ENCODE measurements at places on chromosomes 5 and 9. TPM values are rescaled to one million over a fixed set of nuclear protein-coding genes. Genes with fewer than 3 reads are reported as not detected.

SLC6A7 gene
- not detected for total RNA-seq

KCNMB1 gene
- total RNA-seq = not detected

GZMA gene
- not detected for total RNA-seq

MARVELD2 gene
- total RNA-seq = 23.1 TPM

TMCO6 gene
- total RNA-seq = 9.8 TPM

MFAP3 gene
- 34.6 TPM for total RNA-seq

THBS4 gene
- 1.1 TPM for total RNA-seq

TMC1 gene
- not detected for total RNA-seq

CCDC152 gene
- 2.8 TPM for total RNA-seq

ROPN1L gene
- 0.18 TPM for total RNA-seq

TXNDC8 gene
- total RNA-seq = not detected

DDX4 gene
- total RNA-seq = not detected

GRCh38 chr5:166596043-166596442 lies 1695.4 kb upstream of the WWC1 start:
- no peak for DNase-seq

DNA sequence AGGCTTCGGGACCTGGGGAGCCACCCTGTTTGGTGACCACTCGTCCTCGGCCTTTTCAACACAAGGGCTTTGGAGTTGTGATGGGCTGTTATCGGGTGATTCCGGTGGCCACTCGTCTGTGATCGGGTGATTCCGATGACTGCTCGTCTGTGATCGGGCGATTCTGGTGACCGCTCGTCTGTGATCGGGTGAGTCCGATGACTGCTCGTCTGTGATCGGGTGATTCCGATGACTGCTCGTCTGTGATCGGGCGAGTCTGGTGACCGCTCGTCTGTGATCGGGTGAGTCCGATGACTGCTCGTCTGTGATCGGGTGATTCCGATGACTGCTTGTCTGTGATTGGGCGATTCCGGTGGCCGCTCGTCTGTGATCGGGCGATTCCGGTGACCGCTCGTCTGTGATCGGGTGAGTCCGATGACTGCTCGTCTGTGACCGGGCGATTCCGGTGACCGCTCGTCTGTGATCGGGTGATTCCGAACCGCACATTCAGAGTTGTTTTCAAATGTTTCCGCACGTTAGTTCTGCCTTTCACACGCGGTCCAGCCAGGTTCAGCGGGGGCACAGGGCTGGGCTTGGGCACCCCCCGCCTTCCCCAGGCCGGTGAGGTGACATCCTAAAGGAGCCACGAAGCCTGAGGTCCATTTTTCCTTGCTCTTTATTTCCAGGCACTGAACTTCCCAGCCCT lies 30.3 kb downstream of the TPPP start:
- DNase-seq = no peak

GRCh38 chr9:29282121-29282520 lies 1708.8 kb upstream of the C9orf72 start:
- DNase-seq = no peak

DNA sequence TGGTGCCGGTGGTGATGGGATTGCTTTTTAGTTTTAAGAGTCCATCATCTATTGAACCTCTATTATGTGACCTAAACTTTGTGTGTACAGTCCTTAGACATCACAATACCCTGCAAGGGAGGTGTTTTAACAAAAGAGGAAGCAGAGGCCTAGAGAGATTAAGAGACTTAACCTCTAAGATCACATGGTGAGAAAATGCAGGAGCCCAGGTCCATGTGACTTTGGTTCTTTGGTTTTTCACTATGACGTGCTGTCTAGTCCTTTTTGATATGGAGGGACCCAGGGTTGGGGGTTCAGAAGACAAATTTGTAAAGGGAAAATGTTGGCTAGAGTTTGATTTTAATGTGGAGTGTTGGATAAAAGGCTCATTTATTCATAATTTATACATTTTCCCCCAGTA lies 34.1 kb upstream of the TRMT10B start:
- DNase-seq = no peak

DNA sequence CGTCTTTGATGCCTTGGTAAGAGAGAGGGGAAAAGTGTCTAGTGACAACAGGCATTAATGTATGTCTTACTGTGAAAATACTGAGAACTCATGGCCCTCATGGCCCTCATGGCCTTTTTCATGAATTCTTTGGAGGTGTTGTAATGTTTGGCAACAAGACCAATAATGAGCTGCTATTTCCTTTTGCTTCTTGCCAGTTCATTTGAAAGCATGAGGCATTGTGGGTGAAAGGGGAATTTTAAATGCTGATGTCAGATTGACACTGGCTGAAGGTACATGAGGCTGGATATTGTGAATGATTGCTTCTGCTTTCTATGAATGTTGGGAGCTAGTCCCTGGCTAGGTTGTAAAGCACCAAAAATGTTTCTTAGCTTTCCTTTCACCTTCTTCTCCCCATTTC lies 79.2 kb downstream of the DOCK2 start:
- peak; percentile 68 for DNase-seq

GRCh38 chr5:1649554-1649953 lies 125.8 kb upstream of the LPCAT1 start:
- no peak for DNase-seq

DNA sequence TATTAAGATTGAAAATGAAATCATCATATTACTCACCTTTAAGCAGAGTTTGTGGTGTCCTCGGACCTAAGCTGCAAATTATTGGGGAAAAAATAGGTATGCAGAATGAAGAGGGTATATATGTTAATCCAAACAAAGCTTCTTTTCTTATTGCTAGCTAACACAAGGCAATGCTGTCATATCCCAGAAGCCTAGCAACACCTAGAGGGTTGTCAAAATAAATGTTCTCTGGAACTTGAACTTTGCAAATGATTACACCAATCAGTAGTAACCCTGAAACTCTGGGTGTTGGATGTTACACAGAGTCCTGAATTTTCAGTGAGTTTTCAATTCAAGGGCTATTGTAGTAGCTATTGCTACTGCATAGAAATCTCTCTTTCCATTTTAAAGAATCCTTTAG lies at the start of gene C6:
Gene C6 (minus strand): TSS at position 193 of the 400 bp plus-strand sequence. CDS start 10,302 bp downstream, outside the sequence.
- no peak for DNase-seq

DNA sequence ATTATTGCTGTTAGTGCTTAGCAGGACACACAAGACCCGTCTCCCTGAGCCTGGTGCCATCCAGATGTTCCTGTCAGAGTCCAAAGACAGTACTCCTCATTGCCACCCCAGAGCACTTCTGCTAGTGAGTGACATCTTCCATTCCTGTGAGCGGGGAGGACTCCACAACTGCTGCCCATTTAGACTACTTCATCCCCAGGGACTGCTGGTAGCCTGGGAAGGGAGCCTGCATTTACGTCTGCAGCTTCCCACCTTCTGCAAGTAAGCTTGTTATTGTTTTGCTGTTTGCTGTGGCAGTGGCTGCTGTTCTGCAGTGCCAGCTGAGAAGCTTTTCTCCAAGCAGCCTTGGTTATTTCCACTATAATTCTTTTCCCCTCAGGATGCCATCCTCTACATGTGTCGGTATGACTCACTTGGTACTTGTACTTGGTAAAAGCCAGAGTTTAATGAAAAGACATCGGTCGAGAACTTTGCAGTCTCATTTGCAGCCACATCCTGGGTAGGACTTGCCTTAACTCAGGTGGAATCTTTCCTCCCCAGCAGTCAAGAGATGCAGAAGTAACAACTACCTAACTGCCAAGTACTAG lies 10.6 kb upstream of the MAP1B start:
- DNase-seq = peak; percentile 35

- DNase-seq = no peak
Observed at GRCh38 chr5:139810341-139811273, 15.0 kb downstream of the PSD2 start.

- DNase-seq = no peak
Observed at GRCh38 chr9:13047827-13048587, 231.5 kb downstream of the MPDZ start.

- no peak for DNase-seq
Observed at GRCh38 chr9:136207616-136208015, 2.7 kb upstream of the LHX3 start.

DNA sequence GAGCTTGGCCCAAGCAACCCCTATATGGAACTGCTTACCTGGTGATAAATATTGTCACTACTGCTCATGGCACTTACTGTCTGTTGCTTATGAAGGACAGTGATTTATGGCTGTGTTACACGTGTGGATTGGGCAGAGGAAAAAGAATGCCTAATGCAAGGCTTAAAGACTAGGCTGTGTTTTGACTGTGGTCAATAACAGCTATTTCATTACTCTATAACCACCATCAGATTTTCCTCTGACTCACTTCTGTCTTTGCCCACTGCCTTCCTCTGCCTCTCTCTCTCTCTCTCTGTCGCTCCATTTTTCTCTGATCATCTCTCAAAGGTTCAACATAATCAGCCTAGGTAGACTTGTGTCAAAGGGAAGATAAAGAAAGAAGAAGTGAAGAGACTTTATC lies 96.2 kb downstream of the TLR4 start:
- no peak for DNase-seq

- DNase-seq = no peak
Observed at GRCh38 chr9:81479573-81479972, 209.8 kb downstream of the TLE1 start.

GRCh38 chr5:42656651-42657015 lies 100.0 kb upstream of the CCDC152 start:
- peak; percentile 33 for DNase-seq

GRCh38 chr9:20929276-20929675 lies 102.2 kb downstream of the HACD4 start:
- DNase-seq = no peak

GRCh38 chr5:181260720-181261319 lies at the start of gene TRIM52:
TRIM52 (minus strand) TSS chr5:181261143; CDS start chr5:181260813, 330 bp downstream.
- peak; percentile 73 for DNase-seq

DNA sequence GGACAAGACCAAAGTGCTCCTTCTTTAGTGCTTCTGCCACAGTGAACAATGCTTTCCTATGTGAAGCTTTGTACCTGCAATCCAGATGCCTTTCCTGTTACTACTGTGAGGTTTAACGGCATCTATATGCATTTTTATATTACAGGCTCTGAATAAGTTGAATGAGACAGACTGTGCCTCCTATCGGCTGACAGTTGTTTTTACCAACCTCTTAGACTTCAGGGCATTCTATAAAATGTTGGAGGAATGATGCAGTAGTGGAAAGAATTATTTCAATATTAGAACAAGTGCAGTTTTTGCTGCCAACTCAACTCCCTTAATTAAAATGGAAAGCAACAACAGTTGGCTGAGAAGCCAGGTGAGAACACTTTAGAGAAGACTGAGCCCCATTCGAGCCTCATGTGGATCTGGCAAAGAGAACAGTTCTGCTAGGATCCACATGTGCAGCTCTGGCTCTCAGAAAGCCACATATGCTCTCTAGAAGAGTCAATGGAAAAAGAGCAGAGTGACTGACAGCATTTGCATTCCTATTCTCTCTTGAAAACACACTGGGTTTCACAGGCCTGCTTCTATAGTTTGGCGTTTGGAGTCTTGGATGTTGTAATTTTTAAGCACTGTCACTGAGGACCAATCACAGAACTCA lies 147.5 kb downstream of the LURAP1L start:
- DNase-seq = no peak

GRCh38 chr5:66358741-66359140 lies 214.6 kb downstream of the SREK1 start:
- DNase-seq = no peak

GRCh38 chr5:80204808-80205614 lies 50.8 kb downstream of the SERINC5 start:
- no peak for DNase-seq

GRCh38 chr5:140039561-140039960 lies 3.5 kb downstream of the NRG2 start:
- DNase-seq = no peak

DNA sequence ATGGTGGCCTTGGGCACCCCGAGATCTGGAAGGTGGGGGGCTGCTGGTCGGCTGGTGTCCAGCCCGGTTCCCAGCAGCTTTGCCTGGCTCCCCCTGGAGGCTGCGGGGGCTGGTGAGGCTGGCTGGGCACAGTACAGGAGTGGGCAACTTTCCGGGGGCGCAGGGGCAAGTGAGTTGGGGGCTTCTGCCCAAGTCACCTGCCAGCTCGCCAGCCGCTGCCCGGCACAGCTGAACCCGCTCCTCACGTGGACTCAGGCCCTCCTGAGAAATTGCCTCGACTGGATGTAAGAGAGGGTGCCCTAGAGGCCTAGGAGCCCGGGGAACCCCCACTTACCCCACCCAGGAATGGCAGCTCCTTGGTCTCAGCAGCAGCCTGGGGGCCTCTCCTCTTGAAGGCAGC lies 15.4 kb downstream of the KCNT1 start:
- DNase-seq = no peak

GRCh38 chr5:133196441-133197085 lies 144.8 kb downstream of the HSPA4 start:
- DNase-seq = no peak

Measured in foreskin keratinocyte (primary cell).